Breast epithelium (tissue), 4 donors: ENCODE measurements at places on chromosomes 4 and X. TPM values are rescaled to one million over a fixed set of nuclear protein-coding genes. Genes with fewer than 3 reads are reported as not detected.

Gene SRPX
- 168 TPM for total RNA-seq

Gene PTPN13
- 49.6 TPM for total RNA-seq

DNA sequence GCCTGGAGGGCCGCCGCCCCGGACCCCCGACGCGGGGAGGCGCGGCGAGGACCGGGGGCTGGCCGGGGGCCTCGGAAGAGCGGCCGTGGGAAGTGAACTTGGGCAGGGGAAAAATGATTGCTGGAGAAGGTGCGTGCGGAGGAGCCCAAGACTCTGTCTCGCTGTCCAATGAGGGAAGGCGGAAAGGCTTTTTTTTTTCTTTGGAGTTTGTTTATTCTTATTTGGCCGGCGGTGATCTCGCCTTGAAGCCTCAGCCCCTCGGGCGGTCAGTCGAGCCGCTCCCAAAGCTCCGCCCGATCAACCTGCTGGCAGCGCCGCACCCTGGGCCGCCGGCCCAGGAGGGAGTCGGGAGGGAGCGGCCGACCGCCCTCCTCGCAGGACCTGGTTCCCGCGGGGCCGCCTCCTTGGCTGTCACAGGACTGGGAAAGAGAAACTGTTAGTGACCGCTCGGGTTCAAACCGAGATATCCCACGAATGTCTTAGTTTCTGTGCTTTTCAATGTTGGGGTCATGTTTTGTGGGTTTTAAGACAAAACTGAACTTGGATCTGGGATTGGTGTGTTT, 2.5 kb downstream of the CPEB2 start:
- peak; percentile 78 for DNase-seq

GRCh38 chr4:41750121-41750625, 1.6 kb upstream of the PHOX2B start:
- DNase-seq: no peak

DNA sequence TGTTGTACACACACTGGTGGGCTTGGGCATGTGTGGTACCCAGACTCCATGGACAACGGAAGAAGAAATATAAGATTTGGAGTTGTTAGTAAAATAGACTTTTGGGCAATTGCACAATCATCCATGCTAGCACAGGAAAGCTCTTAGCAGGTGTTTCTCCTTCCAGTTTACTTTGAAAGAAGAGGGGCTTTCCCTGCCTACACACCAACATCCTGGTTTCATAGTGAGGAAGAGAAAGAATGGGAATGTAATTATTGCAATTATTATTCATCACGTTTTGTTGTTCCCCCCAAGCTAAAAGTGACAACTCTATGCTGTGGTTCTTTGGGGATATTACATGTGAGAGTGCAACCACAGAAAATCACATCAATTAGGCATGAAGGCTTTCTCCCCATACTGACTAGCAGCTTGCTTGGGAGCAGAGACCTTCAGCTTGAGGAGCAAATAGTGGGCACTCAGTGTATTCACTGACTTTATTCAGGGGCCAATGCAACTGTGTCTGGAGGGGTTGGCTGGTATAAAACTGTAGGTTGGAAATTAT, 57.2 kb upstream of the PUDP start:
- DNase-seq: no peak
